Forelimb muscle (tissue), 1 donor: ENCODE measurements at places on chromosomes 5 and 9. TPM values are rescaled to one million over a fixed set of nuclear protein-coding genes. Genes with fewer than 3 reads are reported as not detected.

Gene FST
- polyA plus RNA-seq: 26.2 TPM

Gene GABRA1
- not detected for polyA plus RNA-seq

Gene RNF180
- polyA plus RNA-seq: 1.6 TPM

Gene CNTNAP3B
- 5.6 TPM for polyA plus RNA-seq

Gene PPP3R2
- not detected for polyA plus RNA-seq

DNA sequence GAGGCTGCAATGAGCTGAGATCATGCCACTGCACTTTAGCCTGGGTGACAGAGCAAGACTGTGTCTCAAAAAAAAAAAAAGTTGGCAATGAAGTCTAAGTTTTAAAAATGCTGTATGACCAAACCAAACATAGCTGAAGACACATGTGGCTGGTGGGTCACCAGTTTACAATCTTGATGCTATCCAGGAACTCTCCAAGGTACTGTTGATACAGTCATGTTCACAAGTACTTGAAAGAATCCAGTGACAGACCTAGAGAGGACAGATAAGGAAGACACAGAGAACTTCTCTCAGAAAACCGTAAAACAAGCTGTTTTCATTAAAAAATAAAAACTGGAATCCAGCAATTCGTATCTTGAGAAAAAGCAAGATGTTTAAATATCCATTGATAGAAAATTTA is 95.7 kb downstream of the ACTBL2 start:
- no peak for DNase-seq

GRCh38 chr5:77772729-77773128 is 3.4 kb downstream of the TBCA start:
- DNase-seq: no peak

- DNase-seq: no peak
These were observed 14.1 kb upstream of the RAPGEF6 start for GRCh38 chr5:131649161-131649560.

DNA sequence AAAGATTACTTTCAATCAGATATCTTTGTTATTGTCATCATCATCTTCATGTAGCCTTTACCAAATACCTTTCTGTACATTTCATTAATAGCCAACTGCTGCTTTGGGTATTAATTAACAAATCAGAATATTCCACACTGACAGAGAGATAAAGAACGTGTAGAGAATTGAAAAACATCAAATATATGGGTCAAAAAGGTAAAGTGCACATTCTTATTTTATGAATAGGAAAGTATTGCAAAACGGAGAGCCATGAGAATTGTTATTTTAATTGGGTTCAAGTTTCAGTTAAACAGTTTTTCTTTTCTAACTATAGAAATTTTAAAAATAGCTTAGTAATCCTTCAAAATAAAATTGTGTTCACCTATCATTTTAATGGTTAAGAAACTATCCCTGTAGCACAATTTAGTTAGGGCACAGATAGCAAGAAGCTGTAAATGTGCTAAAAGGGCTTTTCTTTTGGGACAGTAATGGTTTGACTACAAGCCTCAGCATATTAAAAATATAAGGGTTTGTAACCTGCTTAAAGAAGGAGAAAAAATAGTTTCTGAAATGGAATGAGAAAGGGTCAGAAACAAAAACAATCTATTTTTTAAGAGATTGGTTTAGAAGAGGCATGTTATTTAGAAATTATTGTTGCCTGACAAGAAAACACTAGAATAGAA is 62.9 kb downstream of the PDE4D start:
- DNase-seq: no peak

DNA sequence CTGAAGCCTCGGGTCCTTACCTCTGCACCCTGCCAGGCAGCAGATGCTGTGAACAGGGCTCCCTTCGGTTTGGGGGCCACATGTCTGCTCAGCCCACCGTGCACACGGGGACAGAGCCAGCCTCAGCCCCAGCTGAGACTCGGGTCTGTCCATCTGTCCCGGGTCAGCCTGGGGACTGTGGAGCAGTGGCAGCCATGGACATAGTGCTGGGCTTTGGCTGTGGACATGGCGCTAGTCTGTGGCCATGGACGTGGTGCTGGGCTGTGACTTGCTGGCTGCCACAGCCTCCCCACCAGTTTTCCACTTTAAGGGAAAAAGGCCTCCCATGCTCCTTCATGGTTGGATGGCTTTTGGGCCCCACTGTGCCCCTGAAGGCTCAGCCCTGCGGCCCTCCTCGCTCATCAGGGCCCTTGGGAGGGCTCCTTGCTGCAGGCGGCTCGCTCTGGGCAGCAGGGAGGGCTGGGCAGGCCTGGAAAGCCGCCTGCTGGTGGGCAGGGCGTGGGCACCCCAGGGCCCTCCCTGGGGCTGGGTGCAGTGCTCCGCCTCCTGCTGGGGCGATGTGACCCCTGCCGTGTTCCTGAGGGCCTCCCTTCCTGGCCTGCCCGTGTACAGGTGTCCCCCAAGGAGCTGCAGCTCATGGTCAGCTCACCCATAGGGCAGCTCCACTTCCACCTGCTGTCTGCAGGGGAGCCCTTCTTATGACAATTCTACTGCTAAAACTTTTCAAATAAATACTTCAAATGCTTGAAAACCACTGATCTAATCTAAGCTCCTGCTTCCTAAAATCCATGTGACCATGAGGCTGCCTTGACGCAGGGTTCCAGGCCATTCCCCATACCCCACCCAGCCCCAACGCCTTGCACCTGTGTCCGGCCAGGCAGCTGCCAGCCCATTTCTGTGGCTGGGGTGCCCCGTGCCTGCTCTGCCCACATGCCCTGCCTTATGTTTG is 112.1 kb upstream of the LMX1B start:
- DNase-seq: no peak

GRCh38 chr9:121210536-121210935 is 8.9 kb upstream of the RAB14 start:
- DNase-seq: no peak

DNA sequence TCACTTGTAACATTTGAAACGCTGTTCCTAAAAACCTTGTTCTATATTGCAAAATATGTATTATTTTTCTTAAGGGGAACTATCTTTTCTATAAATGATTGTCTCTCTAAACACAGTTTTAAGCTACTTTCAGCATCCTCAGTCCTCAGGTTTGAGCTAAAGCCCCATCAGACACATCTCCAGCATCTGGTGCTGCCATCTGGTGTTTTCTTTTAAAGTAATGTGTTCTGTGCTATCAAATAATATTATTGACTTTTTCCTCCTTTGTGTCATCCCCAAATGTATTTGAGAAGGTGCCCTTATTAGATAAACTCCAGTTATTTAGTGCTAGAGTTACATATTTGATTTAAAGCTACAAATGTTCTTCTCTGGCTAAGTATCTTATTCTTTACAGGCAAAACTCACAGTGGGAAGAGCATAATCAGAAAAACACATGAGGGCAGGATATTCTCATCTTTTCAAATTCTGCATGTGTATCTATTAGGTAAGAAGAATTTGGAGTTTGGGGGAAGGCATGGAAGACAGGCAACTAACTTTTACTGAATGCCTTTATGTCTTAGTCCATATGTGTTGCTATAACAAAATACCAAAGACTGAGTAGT is 27.5 kb downstream of the ZNF474 start:
- DNase-seq: no peak

DNA sequence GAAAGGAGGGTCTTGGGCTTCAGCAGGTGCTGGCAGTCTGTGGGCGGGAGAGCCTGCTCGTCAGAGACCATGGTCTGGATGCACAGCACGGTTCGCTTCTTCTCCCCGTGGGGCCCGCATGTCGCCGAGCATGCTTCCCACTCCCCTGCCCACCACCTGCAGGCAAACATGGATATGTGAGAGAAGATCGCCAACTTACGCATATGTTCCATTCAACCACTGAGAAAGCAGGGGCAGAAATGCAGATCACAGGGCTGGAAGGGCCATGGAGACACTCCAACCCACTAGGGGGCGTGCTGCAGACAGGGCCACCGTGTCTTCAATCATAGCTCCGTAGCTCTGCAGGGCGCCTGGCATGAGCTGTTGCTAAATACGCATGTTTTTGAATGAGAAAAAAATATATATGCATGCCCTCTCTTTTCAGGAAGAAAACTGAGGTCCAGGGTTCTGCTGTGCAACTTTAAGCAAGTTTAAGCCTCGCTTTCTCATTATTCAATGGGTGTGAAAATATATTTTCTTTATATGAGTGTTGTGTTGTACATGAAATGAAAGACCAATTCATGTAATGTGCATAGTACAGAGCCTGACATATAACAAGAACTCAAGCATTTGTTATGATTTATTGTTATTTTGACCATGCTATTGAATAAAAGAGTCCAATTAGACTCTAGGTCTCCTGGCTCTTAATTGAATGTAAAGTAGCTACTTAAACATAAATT is 148.0 kb downstream of the TARS1 start:
- DNase-seq: no peak

GRCh38 chr5:87120518-87121303 is 147.0 kb upstream of the RASA1 start:
- no peak for DNase-seq
